T-helper 17 cell (primary cell): ENCODE measurements at places on chromosomes 1 and 21. TPM values are rescaled to one million over a fixed set of nuclear protein-coding genes. Genes with fewer than 3 reads are reported as not detected.

Gene UBQLN4
- total RNA-seq: 21.9 TPM

Gene PPM1J
- total RNA-seq: 0.42 TPM

Gene S100A16
- total RNA-seq: not detected

Gene CHRM3
- total RNA-seq: 0.02 TPM

Gene SLC1A7
- total RNA-seq: not detected

Gene ARV1
- 6.7 TPM for total RNA-seq

Gene PTPRC
- 813 TPM for total RNA-seq

GRCh38 chr1:113451710-113452109, 61.4 kb downstream of the MAGI3 start:
- DNase-seq: no peak

DNA sequence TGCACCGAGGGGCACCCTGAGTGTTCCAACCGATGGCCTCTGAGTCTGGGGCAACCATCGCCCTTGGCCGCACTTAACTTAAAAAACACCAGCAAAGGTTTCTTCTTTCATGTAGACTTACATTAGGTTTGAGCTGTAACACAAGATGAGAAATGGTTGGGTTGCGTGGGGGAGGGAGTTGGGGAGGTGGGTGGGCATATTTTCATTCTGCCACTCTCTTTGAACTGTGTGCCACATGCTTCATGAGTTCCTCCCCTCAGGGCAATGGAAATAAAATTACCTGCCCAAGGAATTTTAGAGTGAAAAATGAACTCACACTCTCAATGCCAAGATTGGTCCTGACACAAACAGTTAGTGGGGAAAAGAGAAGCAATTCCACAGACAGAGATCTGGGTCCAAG, 430.1 kb upstream of the USP24 start:
- no peak for DNase-seq

DNA sequence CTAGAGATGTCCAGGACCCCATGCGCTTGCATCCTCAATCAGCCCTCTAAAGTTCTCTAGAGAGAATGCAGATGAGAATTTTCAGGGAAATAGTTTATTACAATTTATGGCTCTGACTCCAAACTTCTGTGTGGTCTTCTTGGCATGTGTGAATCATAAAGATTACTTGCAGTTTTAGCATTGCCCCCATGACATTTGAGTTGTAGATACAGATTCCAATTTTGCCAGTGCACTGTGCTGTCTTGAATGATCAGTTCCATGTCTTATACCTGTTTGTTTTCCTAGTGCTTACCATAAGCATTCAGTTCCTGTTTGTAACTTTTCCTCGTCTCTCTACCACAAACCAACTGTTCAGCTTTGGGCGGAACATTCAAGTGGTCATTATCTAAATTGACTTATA, 4.8 kb downstream of the KRTAP21-3 start:
- DNase-seq: no peak

GRCh38 chr1:100597784-100598183, 59.8 kb downstream of the GPR88 start:
- no peak for DNase-seq

GRCh38 chr1:19893687-19894086, 11.5 kb downstream of the OTUD3 start:
- DNase-seq: no peak

GRCh38 chr1:156738407-156738806, 2.5 kb downstream of the MRPL24 start:
- no peak for DNase-seq

DNA sequence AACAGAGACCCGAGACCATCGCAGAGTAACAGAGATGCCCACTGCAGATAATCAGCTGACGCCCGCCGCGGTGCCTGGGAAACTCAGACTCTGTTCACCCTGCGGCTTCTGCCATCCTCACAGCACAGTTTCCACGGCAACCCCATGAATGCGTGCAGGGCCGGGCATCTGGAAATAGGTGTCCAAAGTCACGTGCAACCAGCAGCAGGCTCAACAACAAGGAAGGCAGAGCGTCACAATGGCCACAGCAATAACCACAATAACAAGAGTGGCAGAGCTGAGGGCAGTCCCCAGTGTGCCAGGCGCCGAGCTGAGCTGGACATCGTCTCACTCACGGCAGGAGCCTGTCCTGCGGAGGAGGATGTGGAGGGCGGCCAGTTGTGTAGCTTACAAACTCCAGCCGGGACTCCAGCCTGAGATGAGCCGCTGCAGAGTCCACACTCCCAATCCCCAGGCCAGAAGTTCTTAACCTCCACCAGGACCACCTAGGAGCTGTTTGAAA, 102.0 kb downstream of the CRYAA start:
- DNase-seq: no peak

DNA sequence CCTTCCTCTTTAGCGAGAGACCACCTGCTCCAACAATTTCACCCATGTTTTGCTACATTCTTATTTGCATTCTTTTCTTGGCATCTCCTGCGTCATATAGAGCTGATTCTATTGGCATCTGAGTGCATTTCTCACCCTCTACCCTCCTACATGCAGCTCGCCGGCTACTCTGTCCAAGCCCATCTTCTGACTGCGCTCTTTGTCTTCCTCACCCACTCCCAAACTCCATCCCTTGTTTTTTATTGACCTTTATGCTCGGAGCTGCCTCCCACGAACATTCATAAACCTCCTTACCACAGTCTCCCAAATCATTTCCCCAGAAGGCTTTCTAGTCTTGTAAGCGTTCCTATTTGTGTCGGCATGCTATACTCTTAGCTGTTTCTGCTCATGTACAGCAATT, 33.6 kb upstream of the FMN2 start:
- no peak for DNase-seq

DNA sequence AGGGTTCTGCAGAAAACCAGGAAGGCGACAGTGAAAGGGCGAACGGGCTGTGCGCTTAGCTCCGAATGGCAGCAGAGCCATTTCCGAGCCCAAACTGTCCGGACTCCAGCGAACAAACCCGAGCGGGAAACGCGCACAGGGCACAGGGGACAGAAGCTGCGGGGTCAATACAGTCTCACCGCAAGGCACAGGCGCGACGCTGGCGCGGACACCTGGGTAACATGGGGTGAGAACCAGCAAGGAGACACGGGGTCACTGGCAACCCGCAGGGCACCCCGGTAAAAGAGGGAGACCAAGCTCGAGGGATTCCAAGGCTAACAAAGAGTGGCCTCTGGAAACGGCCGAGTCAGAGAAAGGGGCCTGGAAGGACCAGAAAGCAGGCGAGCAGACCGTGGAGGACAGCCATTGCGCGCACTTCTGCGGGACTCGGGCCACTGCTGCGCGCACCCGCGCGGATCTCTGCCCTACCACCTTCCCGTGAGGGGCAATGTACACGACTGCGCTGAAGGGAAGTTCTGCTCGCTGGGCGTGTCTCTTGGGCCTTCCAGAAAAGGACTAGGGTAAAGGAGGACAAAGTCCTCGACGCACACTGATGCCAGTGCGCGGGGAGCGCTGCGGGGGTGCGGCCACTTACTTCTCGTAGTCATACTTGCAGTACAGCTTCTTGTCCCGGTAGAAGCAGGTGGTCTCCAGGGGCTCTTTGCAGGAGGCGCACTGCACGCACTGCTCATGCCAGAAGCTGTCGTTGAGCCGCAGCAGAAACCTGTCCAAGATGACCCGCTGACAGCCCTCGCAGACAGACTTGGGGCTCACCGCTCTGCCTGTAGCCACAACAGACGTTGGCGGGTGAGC, 3.8 kb downstream of the LMX1A start:
- no peak for DNase-seq

DNA sequence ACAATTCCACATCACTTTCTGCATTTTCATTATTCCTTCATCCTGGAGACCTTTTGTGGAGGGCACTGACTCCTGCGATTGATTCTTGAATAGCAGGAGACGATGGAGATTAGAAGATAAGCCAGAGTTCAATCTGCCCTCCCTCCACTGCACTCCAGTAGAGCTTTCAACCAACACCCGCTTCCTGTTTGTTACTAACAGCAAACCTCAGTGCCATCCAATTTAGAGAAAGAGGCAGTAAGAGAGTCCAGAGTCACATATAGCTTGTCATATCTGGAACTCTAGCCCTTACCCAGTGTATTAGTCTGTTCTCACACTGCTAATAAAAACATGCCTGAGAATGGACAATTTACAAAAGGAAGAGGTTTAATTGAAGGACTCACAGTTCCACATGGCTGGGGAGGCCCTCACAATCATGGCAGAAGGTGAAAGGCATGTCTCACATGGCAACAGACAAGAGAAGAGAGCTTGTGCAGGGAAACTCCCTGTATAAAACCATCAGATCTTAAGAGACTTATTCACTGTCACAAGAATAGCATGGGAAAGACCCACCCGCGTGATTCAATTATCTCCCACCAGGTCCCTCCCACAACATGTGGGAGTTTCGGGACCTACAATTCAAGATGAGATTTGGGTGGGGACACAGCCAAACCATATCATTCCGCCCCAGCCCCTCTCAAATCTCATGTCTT, 55.9 kb downstream of the PCBP3 start:
- DNase-seq: no peak

GRCh38 chr1:111441573-111442192, 7.4 kb downstream of the WDR77 start:
- peak; percentile 55 for DNase-seq

DNA sequence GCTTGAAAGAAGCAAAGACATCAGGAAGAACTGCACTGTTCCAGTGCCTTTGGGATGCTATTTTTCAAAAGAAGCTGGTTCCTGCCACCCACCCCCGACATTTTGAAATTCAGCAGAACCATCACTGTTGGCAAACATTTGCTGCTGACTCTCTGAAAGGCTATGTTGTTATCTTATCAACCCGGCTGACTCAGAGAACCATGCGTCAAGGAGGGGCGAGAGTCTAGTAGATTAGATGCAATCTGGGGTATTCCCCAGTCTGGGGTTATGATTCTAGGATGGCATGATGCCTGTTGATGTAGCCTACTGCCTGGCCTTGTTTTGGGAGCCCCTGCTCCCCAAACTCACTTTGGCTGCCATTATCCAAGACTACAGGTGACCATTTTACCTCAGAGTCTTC, 267.8 kb upstream of the RUNX1 start:
- no peak for DNase-seq

- no peak for DNase-seq
These were observed 198.4 kb upstream of the VAMP3 start for GRCh38 chr1:7572654-7573152.

DNA sequence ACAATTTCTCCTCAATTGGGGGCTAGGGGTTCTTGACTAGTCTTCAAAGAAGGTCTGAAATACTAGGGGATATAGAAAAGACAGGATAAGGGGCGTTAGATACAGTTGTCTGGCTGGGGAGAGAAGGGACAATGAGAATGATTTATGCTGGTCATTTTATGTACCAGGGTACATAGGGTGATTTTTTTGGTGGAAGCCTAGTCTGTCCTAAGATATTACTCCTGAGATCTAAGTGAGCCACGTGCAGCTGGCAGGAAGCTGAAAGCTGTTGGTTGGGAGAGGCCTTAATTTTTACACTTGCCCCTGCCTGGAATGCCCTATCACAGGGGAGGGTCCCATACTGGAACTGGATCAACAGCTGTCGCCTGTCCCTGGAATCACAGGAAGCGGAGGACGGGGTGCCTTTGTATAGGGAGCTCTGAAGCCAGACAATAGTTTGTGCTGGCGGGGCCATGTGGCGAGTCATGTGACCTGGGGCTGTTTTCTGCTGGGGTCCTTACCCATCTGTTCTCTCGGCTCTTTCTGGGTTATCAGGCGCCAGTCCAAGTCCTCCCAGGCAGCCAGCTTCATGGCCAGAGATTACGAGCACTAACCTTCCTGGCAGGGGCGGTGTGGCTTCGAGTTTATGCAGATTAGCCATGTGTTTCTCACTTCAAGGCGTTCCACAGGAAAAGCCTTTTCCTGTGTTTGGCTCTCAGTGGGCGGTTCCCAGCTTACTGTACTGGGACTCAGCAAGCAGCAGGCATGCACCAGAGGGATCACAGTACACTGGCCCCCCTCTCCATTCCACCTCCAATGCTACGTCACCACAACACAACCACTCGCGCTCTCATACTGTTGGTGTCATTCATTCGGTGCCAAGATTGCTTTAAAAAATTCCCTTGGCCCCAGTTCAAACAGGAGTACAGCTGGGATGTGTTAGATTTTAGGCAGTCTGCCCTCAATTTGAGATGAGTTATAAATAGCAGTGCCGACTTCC, 27.5 kb downstream of the ARID1A start:
- no peak for DNase-seq

DNA sequence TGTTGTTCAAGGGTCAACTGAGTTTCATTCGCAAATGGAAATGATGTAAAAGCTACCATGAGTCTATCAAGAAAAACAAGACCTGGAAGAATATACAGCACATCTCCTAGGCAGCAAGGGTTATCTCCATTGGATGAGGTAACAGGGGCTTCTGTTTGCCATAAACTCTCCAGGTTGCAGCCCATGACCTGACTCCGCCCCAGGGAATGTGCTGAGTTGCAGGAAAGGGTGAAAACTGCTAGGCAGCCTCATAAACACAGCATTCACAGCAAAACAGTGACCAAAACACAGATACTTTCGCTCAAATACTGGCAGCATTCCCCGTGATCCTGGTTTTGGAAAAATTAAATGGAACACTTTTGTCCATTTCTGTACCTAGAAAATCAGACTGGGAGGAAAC, 20.2 kb upstream of the ACTA1 start:
- no peak for DNase-seq

DNA sequence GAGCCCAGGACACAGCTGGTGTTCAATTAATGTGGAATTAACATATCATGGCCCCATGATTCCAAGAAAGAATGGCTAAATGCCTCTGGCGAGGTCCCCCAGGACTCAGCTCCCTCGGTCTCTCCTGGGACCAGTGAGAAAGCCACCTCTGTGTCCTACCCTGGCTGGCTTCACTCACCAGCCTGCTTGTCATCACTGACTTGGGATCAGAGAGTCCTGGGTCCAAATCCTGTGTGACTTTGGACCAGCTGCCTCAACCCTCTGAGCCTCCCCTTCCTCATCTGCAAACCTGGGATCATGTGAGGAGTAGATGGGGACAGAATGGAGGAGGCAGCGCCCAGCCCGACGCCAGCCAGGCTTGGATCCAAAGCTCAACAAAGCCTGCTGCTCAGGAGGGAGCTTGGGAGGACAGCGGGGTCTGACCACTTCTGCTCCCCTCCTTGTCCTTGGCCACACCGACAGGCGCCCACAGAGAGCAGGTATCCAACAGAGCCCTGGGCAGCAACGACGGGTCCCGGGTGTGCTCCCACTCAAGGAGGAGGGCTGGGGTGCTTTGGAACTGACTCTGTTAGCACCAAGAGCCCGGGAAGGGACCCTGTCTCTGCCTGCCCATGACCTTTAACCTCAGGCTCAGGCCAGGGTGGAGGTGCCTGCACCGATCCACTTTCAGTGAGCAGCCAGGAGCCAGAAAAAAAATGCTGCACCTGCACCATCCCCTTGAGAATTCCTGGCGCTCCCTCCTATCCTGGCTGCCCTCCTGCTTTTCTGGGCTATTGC, 3.2 kb downstream of the SH2D5 start:
- DNase-seq: no peak
